ENCODE measurements at places on chromosomes 1 and 21. TPM values are rescaled to one million over a fixed set of nuclear protein-coding genes. Genes with fewer than 3 reads are reported as not detected.

- DNase-seq: no peak
Observed at GRCh38 chr1:202016811-202017748, 6.7 kb downstream of the ELF3 start.

DNA sequence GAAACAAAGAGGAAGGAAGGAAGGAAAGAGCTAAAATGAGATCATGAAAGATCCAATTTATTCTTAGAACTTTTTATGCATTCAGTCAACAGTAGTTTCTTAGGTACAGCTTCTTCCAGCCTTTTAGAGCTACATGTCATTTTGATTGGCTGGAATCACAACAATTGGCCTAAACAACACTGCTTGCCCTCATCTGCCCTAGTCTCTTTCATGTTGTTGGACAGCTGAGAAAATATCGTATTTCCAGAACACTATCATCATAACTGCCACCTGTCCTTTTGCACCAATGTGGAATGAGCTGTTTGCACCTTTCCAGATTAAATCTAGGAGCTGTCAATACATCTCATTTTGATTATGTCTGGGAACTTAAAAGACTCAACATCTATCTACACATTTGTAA lies 161.7 kb downstream of the TGFBR3 start:
- no peak for DNase-seq

GRCh38 chr1:248111157-248111556 lies 16.2 kb downstream of the OR2L13 start:
- DNase-seq: no peak

DNA sequence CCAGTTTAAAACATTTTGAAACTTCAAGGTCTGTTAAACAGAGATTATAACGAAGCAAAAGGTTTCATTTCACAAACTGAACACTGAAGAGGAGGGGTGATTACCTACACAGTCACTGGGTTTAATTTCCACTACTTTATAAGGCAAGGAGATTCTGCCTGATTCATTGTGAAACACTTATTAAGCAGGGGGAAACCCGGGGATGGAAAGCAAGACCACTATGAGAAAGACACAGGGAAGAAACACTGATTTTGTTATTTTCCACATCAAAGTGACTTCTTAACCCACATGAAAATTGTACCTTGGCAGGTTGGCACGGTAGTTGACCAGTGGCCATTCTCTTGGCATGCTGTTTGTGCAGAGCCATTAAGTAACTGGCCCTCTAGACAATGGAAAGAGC lies 8.1 kb upstream of the F5 start:
- no peak for DNase-seq

DNA sequence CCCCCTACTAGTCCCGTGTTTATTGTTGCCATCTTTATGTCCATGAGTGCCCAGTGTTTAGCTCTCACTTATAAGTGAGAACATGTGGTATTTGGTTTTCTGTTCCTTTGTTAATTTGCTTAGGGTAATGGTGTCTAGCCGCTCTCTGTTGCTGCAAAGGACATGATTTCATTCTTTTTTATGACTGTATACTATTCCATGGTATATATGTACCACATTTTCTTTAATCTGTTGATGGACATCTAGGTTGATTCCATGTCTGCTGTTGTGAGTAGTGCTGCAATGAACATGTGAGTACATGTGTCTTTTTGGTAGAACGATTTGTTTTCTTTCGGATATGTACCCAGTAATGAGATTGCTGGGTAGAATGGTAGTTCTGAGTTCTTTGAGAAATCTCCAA lies 44.2 kb upstream of the METTL18 start:
- no peak for DNase-seq

DNA sequence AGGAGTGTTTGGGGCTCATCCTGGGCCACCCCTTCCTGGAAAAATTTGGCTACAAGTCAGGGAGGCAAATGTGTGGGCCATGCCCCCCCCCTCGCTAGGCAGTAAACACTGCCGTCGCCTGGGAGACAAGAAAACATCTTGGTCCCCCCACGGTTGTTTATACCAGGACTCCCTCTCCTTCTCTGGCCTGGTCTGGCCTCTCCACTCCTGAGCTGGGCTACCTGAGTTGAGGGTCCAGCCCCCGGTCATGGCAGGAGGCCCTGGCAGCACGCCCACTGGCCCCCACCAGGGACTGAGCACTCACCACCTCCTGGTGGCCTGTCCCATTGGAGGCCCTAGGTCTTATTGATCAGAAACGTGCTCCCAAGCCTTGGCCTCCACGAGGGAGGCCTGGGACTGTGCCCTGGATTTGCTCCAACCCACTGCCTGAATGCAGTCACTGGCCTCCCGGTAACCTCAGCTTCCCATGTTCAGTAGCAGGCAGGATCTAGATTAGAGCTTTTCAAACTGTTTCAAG lies 15.8 kb downstream of the KCNQ4 start:
- DNase-seq: no peak

- DNase-seq: no peak
Observed at GRCh38 chr1:212463565-212464285, 31.0 kb downstream of the NENF start.

GRCh38 chr1:32266921-32267591 lies 16.0 kb downstream of the LCK start:
- no peak for DNase-seq

DNA sequence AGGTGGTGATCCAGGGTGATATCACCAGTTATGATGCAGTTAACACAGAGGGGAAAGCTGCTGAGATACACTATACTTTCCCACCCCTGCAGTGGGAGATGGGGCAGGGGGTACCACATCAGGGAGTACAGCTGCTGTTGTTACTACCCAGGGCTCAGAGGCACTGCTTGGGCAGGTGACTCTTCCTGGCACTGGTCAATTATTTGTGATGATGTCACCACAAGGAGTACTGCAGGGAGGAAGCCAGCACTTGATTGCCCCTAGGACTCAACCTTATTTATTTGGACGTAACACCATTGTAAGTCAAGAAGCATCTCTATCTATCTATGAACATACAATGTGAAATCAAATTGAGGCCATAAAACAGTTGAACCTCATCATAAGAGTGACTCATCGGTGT lies 10.1 kb downstream of the IFNAR1 start:
- no peak for DNase-seq

- no peak for DNase-seq
Observed at GRCh38 chr1:13948888-13949391, 249.0 kb downstream of the PRDM2 start.

- DNase-seq: no peak
Observed at GRCh38 chr1:178137238-178137637, 43.3 kb downstream of the RASAL2 start.

DNA sequence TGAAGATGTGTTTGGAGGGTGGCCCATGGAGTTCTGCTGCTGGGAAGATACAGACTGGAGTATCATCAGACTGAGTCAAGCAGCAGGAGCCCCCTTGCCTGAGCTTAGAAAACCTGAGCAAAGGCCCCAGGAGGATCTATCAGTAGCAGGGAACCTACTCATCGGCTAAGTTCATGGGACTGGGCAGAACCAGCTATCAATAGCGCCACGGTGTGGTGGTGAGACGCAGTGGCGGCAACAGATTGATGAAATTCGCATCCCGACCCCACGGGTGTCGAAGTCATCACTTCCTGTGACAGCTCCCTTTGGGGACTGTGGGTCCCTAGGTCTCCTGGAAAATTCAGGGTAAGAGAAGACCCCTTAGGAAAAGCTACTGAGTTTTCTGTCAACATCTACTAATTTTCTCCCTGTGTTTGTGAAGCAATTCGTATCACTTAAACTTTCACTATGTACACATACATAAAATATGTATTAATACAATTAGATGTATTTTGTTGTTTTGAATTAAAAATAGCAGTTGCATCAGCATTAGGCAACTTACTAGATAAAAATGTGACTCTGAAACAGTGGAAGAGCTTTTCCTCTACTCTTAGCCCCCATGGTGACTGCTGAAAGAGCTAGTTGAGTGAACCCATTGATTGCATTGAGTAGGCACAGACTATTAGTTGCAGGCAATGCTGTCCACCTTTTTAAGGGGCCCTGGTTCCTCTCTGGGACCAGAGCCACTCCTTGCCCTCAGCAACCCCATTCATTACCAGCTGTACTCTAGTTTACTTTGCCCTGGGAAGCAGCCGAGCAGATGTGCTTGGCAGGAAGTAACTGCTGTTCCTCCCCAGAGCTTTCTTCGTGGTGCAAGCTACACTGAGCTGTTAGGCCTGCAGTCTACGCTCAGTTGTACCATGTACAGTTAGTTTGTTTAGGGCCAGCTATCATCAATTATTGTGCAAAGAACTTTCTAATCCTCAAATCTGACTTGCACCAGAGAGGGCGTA lies 7.3 kb upstream of the CACNA1S start:
- no peak for DNase-seq

GRCh38 chr1:244214009-244214967 lies 163.2 kb downstream of the ZBTB18 start:
- no peak for DNase-seq

DNA sequence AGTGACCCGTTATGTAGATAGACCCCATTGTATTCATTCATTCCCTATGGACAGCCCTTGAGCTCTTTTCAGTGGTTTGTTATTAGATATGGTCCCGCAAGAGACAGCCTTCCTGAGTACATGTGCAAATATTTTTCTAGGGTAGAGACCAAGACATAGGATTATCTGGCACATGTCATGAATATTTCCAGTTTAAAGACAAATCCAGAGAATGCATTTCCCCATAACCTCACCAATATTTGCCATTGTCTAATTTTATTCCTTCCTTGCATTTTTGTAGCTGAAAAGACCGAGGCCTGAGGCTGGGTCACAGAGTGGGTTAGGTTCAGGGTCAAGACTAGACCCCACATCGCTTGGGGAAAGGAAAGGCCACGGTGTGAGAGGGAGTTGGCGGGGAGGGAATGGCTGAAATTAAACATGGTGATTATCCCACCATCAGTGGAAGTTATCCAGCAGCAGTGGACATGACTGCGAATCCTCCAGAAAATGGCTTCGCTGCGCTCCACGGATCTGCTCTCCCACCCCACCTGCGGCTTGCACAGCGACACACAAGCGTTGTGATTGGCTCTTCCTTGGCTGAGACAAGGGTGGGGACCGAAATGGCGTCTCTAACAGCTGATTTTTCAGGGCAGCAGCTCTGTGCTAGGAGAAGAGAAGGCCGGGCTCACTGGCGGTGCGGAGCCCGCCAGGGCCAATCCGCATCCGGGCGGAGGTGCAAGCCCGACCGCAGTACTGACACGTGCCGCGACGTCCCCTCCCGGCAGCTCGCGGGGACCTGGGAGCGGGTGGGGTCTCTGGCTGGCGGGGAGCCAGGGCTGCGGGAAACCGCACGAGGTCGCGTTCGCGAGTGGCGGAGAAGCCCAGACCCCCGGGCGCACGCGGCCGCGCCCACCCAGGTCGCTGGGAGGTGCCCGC lies 16.1 kb upstream of the STMN1 start:
- DNase-seq: no peak

The PALMD gene
- total RNA-seq: 23.3 TPM

The CCDC181 gene
- 2.9 TPM for total RNA-seq

The GPR37L1 gene
- total RNA-seq: not detected

The FAM43B gene
- 0.27 TPM for total RNA-seq

The RXFP4 gene
- total RNA-seq: not detected

The TRIM58 gene
- 0.14 TPM for total RNA-seq

The TMPRSS3 gene
- not detected for total RNA-seq

The ARTN gene
- total RNA-seq: 6.1 TPM

The HSD3B2 gene
- not detected for total RNA-seq

The IL20 gene
- total RNA-seq: not detected

Data from thoracic aorta (tissue), 2 donors.